Activated T-helper 1 cell treated with anti-CD3 and anti-CD28 coated beads, Interleukin-12 subunit alpha, Interleukin-12 subunit beta, Interleukin-2, Interleukin-4 antibody, amounts not matched to agents 30 ng/mL and 10 ng/mL and 1 ng/mL, durations not matched to agents 14 hours and 24 hours and 36 hours (primary cell): ENCODE measurements at places on chromosomes 2 and 18.

- peak overlapping the region; percentile 100 for H3K27ac ChIP-seq
- H3K4me1 ChIP-seq: peaks cover 52% of the 10 kb centered on the region
- peak; percentile 36 for DNase-seq
- peaks cover 8% of the 10 kb centered on the region for H3K36me3 ChIP-seq
- H3K27me3 ChIP-seq: no peaks in the 10 kb centered on the region
These were observed 52.8 kb upstream of the IL1RL1 start for GRCh38 chr2:102258386-102259074.

DNA sequence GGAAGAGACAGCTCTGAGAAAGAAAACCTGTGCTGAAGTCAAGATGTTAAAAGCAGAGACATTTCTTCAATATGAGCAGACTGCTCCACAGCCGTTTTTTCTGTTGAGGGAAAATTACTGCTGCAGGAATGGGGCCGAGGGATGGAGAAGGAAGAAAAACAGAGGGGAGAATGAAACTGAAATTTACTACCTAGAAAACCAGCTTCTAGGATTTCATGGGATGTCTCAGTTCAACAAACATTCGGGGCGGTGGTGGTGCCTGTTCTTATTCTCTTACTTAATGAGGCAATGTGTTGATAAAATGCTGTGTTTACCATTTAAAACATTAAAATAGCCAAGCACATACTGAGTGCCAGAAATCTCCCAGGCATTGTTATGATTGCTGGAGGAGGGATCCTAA lies 557.1 kb upstream of the MEX3C start:
- no peaks in the 10 kb centered on the region for H3K36me3 ChIP-seq
- H3K4me3 ChIP-seq: no peak overlapping the region
- H3K27ac ChIP-seq: no peak overlapping the region
- H3K27me3 ChIP-seq: no peaks in the 10 kb centered on the region
- DNase-seq: no peak

DNA sequence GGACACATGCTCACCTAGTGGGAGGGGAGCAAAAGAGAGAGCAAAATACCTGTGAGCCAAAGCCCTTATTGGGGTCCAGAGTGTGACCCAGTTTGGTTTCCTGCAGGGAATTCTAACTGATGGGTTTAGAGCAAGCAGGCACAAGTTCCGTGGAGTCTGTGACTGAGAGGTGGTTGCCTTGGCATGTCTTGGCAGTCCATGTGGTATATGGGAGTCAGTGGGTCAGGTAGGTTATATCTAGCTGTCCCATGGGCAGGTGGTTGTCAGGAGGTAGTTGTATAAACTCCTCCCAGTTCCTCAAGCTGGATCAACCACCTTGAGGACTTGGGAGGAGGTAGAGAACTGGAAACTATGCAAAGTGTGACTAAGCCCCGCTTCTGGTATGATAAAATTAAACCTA lies 452.8 kb upstream of the VWC2L start:
- H3K36me3 ChIP-seq: no peaks in the 10 kb centered on the region
- DNase-seq: no peak
- no peaks in the 10 kb centered on the region for H3K4me1 ChIP-seq
- H3K4me3 ChIP-seq: no peak overlapping the region
- no peak overlapping the region for H3K27ac ChIP-seq

DNA sequence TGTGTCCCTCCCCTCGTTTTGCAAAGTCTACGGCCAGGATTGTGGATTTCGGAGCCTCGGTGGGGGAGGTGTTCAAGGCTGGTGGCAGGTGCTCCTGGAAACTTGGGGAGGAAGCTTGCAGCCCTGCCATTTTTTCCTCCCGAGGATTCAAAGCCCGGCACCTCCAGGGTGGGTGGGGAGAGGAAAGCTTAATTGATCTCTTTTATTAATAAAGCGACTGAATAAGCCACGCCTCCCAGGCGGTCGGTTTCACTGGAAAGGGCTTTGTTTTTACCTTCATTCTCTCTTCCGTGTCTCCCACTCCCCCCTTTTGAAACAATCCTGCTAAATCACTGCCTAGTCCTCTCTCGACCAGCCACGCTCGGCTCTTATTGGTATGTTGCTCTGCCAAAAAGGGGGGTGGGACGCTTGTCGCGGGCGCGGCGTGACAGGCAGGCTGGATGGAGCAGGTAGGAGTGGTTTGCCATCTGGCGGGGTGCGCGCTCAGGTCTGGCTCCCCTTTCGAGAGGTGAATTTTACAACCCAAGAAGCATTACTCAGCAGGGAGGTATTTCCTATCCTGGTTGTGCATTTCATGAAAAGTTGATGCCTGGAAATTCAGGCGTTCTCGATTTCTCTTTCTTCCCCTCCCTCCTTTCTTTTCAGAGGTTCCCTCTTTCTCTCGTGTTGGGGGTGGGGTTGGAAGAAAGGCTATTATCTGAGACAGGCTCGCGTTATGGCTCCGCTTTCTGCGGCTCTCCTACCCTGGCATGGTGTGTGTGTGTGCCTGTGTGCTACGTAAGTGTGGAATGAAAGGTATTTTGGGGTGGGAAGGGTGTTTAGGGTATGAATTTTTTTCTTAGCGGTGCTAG lies 1.4 kb downstream of the NEDD4L start:
- DNase-seq: peak; percentile 3
- peak overlapping the region; percentile 64 for H3K27ac ChIP-seq
- H3K27me3 ChIP-seq: peaks cover 50% of the 10 kb centered on the region

- no peak for DNase-seq
- H3K27ac ChIP-seq: no peak overlapping the region
- H3K4me1 ChIP-seq: no peaks in the 10 kb centered on the region
- no peaks in the 10 kb centered on the region for H3K36me3 ChIP-seq
- H3K27me3 ChIP-seq: no peaks in the 10 kb centered on the region
- no peak overlapping the region for H3K4me3 ChIP-seq
These were observed 564.7 kb upstream of the PIK3C3 start for GRCh38 chr18:41390309-41390708.

GRCh38 chr2:40725040-40725439 lies 273.1 kb upstream of the SLC8A1 start:
- no peaks in the 10 kb centered on the region for H3K36me3 ChIP-seq
- DNase-seq: no peak
- no peak overlapping the region for H3K27ac ChIP-seq
